ENCODE measurements at places on chromosomes 5 and 9.

DNA sequence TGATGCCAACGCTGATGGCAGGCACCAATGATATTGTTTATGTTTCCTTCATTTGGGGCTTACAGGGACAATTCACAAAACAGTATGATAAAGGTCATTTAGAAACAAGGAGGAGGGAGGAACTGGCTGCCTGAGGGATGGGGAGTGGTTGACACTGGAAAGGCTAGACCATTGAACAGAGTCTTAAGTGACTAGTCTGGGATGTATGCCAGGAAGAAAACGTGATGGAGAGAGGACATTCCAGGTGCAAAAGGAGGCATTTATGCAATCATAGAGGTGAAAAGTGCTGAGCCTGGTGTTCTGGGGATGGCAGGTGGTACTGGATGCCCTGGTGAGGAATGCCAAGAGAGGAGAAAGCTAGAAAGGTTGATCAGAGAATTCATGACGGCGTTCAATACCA lies 153.4 kb downstream of the ZNF462 start:
- DNase-seq = no peak

- no peak for DNase-seq
These were observed 77.0 kb upstream of the COL5A1 start for GRCh38 chr9:134564431-134565170.

GRCh38 chr5:33817301-33817700 lies 74.5 kb downstream of the ADAMTS12 start:
- no peak for DNase-seq

GRCh38 chr9:91589101-91589553 lies 165.5 kb upstream of the NFIL3 start:
- DNase-seq = no peak

GRCh38 chr9:135641745-135642144 lies 2.4 kb upstream of the GLT6D1 start:
- no peak for DNase-seq

- no peak for DNase-seq
These were observed 426.6 kb upstream of the WWC1 start for GRCh38 chr5:167864801-167865200.

DNA sequence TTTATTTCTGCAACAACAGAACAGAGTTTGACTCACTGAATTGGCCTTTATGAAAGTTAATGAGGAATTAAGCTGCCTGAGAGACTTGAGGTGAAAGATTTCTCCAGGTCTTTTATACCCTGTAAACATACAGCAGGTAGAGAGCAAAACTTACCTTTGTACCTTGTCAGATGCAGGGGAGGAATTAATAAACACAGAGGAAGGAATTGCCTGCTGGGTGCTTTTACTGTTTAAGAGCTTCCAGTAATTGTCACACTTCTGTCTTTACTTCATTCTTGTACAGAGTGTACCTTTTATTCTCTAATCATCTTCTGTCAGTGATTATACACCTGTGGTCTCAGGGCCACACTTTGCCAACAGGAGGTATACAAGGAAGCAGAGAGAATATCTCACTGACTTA lies 94.0 kb upstream of the GRIN3A start:
- no peak for DNase-seq

GRCh38 chr9:78370991-78371390 lies 74.1 kb downstream of the PSAT1 start:
- no peak for DNase-seq

DNA sequence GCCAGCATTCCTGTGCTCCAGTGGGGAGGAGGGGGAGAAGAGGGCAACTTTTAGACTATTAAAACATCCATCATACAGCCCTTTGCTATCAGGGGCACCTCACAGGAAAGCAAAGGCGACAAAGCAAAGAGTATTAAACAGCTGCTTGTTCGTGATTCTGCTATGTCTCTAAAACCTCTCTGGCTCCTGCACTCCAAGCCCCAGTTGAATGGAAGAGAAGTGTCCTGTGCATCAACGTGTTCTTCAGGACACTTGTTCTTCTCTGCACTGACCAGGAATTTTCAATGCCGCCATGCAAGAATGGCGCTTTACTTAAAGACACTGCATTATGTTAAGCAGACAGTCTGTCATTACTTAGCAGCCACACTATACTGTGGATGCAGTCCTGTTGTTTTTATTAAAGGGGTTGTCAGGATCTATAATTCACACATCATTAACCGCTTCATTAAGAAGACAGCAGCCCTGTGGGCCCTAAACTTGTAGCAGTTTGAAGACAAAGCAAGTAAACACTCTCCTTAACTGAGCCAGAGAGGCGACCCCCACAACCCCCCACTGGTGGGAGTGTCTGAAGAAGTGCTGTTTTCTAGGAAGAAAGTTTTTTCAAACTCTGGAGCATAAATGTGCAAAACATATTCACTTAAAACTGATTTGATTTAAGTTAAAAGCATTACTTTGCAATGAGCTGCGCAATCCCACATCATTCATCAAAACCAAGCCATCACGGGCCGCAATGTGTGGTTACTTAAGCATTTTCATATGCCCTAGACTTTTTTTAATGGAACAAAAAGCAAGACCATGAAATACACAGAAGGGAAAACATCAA lies 164.5 kb downstream of the ZNF608 start:
- no peak for DNase-seq

DNA sequence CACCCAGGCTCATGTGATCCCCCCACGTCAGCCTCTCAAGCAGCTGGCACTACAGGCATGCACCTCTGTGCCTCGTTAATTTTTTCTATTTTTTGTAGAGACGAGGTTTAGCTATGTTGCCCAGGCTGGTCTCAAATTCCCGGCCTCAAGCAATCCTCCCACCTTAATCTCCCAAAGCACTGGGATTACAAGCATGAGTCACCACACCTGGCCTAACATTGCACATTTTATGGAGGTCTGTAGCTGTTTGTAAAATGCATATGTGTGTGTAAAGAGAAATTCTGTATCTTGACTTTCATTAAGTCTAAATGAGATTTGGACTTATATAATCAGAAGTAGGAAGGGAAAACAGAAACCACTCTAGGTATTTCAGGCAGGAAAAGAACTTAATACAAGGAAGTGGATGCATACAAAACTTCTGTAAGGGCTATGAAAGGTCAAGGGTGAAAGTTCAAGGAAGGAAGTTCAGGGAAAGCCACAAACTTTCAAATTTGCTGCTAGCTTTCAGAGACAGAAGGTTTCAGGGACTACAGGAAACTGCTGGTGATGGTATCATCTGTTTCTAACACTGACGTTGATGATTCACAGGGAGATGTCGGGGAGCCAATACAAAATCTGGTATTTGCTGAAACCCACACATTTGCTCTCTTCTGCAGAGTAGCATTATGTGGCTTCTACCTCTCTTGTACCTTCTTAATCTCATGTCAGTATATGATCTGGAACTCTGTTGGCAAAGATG lies 209.4 kb downstream of the PIK3R1 start:
- no peak for DNase-seq

GRCh38 chr5:68528821-68529273 lies 313.3 kb downstream of the PIK3R1 start:
- no peak for DNase-seq

- DNase-seq = no peak
These were observed 40.6 kb upstream of the CHD1 start for GRCh38 chr5:98969400-98969799.

GRCh38 chr5:177608243-177609075 lies 8.5 kb downstream of the B4GALT7 start:
- no peak for DNase-seq

- DNase-seq = no peak
These were observed 722 bp downstream of the SLC22A4 start for GRCh38 chr5:132294728-132295504.

GRCh38 chr5:134273642-134274395 lies 47.9 kb upstream of the PPP2CA start:
- no peak for DNase-seq

DNA sequence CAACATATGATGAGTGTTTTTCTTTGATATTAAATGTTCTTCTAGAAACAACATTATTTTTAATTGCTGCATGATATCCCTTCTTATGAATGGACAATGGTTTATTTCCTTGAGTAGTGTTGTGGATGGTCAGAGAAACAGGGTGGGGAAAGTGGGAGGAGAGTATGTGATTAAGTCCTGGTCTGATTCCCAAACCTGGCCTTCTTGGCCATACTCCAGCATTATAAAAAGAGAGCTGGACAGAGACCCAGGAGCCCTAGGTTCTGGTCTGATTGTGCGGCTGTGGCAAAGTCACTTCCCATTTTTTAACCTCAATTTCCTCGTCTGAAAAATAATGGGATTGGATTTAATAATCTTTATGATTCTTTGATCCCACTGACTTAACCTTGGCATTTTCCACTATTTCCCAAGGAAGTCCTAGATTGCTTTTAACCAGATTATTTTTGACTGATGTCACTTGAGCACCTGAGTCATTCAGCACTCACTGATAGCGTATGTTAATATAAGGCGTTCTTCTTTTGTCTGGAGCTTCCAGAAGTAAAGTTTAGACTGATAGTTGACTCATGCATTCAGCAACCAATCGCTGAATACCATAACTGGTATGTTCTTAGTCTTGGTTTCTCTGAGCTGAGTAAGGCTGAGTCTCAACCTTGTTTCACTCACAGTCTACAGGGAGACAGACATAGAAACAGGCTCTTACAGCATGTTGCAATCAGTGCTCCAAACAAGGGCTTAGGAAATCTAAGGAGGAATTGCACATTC lies 26.2 kb downstream of the OSMR start:
- DNase-seq = no peak

DNA sequence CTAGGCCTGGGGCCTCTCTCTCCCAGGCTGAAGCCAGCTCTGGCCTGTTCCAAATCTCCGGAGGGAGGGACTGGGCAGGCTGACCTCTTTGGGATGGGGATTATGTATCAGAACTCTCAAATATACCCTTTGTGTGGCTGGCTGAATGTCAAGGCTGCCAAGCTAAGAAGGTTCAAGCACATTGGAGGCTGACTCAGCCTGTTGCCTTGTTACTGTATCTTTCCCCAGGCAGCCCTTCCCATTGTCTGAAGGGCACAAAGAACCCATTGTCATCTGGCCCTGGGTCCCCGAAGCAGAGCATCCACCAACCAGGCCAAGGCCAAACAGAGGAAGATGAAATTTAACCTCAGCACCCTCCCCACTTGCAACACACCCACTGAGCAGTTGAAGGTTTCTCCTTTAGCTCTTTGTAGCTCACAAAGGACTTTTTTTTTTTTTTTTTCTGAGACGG lies 7.3 kb upstream of the SPARC start:
- no peak for DNase-seq

DNA sequence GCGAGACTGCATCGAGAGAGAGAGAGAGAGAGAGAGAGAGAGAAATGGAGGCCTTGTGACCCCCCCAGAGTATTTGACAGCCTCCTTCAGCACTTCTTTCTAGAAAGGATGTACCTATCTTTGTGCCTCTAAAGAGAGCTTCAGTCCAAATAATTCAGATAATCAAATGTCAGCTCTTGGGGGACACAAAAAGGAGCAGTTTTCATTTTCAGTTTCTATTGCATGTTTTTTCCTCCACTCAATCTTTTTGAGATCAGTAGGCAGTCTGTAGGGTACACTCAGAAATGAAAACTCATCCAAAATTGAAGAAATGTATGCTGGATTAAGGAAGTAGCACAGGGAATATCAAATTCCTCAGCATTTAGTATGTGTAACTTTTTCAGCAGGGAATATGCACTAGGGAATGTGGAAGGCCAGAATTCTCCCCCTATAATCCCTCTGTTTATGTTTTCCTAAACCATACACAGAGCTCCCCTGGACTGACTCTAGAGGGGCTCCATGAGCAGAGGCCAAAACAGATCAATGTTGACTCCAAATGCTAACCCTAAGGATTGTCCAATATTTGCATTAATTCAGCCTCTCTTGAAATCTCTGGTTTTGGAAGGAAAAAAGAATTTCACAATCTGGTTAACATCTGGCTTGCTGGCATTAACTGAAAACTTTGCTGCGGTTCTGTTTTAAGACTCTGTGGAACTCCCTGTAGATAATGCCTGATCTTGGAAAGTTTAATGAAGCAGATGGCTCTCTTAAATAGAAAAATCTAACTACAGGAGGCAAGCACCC lies 250.1 kb downstream of the CEMIP2 start:
- no peak for DNase-seq

DNA sequence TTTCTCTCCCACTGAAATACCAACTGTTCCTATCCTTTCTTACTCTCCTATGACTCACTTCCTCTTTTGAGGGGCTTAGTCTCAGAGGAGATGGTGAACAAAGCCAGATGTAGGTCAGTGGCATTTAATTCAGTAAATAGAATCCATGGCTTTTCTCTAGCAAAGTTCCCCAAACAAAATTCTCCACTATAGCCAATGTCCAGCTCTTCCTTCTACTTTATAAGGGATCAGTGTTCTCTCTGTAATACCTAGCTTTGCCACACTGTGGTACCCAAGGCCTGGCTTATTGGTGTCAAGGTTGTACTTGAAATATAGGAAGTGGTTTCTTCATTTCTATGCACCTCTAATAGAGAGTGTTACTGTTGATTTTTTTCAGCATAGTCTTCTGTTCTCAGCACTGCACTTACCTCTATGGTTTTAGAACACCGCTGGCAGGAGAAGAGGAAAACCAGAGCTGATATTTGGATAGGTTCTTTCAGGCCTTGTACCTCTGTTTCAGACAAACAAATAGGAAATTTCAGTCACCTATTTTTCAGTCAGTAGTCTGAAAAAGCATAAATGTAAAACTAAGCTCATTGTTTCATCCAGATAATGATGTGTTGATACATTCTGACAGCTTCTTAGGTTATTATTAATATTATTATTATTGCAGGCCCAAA lies 40.6 kb upstream of the ITGA2 start:
- peak; percentile 4 for DNase-seq

GRCh38 chr9:113914517-113914916 lies 38.4 kb downstream of the ZNF618 start:
- DNase-seq = no peak

GRCh38 chr5:166369807-166370206 lies 1921.6 kb upstream of the WWC1 start:
- DNase-seq = no peak

DNA sequence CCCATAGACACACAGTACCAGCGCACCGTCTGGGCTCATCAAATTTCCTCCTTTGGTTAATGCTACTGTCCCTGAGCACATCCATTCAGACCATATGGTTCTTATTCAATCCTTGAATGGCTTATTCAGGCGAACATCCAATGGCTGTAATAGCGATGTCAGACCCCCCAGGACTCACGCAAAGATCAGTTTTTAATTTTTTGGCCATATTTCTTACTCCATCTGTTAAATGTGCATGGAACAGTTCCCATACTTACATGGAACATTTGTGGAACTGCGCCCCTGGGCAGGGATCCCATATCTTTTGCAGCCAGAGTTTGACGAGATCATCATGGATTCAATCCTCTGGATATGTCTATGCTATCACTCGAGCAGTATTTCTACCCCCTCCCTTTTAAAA lies 213.2 kb downstream of the ADAMTS6 start:
- DNase-seq = no peak

DNA sequence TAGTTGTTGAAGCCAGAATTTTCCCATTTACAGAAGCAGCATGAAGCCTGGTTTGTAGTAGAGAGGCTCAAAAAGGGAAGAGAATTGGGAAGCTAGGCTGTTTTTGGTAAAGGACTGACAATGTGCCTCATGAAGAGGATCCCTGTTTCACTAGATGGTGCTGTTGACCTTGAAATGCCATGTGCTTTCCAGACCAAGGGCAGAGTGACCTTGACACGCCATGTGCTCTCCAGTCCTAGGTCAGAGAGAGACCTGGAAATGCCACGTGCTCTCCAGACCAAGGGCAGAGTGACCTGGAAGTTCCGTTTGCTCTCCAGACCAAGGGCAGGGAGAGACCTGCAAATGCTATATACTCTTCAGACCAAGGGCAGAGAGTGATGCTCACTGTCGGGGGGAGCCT lies 32.0 kb downstream of the UNC13B start:
- no peak for DNase-seq

Measured in NCI-H1930 (cell line).